ENCODE measurements at places on chromosomes 16 and 17.

DNA sequence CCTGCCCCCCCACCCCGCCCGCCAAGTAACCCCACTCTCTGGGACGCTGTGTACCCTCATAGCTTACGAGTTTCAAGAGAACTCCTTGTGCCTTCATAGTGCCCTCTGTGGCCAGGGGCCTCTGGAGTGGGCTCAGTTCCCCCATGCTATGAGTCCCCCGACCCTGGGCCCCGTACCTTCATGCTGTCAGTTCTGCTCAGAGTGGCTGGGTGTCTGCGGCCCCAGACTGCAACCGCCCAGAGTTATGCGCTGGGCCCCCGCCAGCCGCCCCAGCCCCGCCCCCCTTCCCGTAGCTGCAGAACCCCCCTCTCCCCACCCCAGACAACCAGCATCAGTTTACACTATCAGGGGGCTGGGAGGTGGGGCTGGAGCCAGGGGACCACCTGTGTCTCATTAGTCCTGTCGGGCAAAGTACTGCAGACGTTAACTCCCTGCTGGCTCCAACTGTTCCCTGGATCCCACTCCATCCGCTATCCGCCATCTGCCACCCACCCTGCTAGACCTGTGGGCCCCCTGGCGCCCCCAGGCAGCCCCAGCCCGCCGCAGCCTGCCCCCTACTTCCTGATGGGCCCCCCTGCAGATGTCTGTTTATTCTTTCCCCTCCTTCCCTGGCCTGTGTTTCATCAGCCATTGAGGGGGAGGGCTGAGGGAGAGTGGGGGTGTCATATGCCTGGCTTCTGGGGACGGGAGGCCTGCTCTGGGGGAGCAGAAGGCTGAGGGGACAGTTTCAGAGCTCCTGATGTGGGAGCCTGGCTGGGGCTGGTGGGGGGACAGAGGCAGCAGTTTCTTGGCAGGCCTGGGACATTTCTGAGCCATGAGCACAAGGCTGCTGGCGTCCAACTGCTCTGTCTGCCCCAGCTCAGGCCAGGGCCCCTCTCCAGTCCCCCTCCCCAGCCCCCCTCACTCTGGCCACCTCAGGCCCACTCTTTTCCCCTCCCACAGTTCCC is at the start of gene MFAP4:
Gene MFAP4 (minus strand): TSS at position 217 of the 947 bp plus-strand sequence. CDS start 35 bp downstream, at position 182.
- peak; percentile 79 for DNase-seq

DNA sequence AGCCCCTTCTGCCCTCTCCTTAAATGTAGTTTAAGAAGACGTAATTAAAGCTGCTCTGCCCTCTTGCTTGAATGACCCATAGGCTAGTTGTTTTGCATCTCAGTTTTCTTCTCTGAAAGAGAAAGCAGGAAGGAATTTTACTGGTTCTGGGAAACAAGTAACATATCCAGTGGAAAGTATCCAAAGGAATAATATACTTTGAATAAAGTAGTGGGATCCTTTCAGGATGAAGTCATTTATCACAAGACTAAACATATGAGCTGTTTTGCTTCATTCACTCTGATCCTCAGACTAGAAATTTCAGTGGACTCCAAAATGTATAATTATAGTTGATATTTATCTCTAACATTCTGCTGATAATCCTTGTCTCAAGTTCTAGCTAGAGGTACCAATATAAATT is 1297.6 kb upstream of the GOT2 start:
- DNase-seq, result no peak

- DNase-seq, result peak; percentile 86
Measured at GRCh38 chr16:56191156-56191815, at the start of gene GNAO1. Gene GNAO1, plus strand, starts transcription at chr16:56191489. Its CDS starts 747 bp downstream, at chr16:56192236.

DNA sequence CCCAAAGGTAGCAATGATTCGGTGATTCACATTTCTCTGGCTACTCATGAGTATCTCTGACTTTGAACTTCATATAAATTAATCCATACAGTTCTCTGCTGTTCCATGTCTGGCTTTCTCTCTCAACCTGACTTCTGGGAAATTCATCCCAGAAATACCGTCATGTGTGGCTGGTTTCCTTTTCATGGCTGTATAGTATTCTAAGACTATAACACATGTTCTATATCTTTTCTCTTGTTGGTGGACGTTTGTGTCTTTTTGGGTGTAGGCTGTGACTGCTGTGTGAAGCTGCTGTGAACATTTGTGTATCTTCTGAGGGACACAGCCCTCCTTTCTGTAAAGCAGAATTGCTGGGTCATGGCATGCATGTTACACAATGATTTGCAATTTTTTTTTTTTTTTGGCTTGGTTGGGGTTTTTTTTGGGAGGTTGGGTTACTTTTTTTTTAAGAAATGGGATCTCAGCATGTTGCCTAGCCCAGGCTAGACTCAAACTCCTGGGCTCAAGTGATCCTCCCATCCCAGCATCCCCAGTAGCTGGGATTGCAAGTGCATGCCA is 6.3 kb downstream of the TTYH2 start:
- DNase-seq, result no peak

- no peak for DNase-seq
Measured at GRCh38 chr16:24858219-24859041, 12.7 kb downstream of the SLC5A11 start.

- peak; percentile 13 for DNase-seq
Measured at GRCh38 chr17:68461589-68461988, 4.3 kb upstream of the WIPI1 start.

- no peak for DNase-seq
Measured at GRCh38 chr17:55304171-55304859, 39.6 kb downstream of the HLF start.

GRCh38 chr17:78144147-78144719 is 2.0 kb upstream of the C17orf99 start:
- DNase-seq, result peak; percentile 9
